Myocyte (in vitro differentiated cells): ENCODE measurements at places on chromosomes 12 and 14. TPM values are rescaled to one million over a fixed set of nuclear protein-coding genes. Genes with fewer than 3 reads are reported as not detected.

DNA sequence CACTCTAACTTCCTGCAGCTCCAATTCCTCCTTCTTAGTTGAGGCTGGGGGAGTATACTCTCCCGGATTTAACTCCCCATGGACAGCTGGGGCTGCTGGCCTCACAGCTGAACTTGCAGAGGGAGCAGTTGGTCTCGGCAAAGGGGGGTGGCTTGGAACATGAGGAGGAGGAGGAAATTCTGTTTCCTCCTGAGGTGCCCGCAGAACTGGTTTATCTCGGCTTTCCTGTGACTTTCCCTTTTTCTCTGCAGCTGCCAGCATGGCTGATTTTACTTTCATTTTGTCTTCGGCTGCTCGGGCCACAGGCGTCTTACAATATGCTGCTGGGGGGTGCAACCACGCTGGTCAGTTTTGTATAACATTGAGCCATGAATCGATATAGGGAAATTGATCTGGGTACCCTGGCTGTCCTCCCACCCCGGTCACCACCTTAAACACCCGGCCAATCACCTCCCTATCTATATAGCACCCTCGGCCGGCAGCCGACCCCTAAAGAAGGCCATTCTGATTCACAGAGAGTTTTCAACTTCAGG, 1317.6 kb downstream of the TMEM121 start:
- DNase-seq: peak; percentile 79

DNA sequence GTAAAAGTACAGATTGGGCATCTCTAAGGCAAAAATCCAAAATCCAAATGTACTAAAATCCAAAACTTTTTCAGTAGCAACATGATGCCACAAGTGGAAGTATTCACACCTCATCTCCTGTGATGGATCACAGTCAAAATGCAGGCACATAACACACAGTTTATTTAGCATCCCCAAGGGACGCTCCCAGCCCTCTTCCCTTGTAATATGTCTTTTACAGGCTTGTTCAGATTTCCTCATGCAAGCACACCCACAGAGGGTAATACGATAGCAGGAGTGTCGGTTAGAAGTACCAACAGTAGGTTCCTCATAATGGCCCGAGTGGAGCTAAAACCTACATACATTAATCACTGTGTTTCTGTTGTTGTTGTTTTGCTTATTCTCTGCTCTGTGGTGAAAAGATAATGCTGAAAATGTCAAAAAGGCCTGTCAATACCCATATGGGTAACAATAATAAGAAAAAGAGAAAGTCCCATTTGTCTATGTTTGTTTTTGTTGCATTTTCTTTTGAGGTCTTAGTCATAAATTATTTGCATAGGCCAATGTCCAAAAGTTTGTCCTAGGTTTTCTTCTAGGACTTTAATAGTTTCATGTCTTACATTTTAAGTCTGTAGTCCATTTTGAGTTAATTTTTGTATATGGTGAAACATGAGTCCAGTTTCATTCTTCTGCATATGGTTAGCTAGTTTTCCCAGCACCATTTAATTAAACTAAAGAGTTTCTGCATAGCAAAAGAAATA, 133.1 kb downstream of the LRIG3 start:
- DNase-seq: no peak

Gene RIPK3
- total RNA-seq: not detected in 2 replicates

- no peak for DNase-seq
Measured at GRCh38 chr12:93674386-93674785, 2.8 kb upstream of the CRADD start.

DNA sequence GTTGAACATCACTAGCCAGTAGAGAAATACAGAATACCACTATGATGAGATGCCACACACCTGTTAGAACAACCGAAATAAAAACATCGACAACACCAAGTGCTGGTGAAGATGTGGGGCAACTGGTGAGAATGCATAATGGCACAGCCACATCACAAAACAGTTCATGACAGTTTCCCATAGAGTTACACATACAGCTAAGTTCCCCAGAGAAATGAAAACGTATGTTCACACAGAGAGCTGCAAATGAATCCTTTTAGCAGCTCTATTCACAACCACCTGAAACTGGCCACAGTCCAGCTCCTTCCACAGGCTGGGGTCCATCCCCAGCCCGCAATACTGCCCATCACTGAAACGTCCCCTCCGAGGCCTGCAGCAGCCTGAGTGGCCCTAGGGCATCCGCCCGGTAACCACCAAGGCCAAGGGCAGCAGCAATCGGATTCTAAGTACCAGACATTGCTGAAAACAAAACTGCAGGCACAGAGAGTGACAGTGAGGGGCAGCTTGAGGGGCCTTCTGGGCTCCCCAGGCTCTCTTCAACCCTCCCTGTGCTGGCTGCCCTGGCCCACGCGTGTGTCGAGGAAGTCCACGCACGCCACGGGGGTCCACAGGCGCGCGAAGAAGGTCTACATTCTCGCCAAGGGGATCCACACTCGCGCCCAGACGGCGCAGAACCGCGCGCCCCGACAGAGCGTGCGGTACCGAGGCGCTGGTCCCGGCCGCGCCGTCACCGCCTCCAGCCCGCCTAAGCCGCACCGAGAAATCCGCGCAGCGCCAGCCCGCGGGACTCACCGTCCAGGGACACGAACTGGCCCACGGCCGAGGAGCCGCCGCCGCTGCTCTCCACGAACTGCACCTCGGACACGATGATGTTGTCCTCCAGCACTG, 903 bp downstream of the BRF1 start:
- no peak for DNase-seq

GRCh38 chr14:62270236-62270635, 508.0 kb downstream of the SNAPC1 start:
- DNase-seq: no peak

DNA sequence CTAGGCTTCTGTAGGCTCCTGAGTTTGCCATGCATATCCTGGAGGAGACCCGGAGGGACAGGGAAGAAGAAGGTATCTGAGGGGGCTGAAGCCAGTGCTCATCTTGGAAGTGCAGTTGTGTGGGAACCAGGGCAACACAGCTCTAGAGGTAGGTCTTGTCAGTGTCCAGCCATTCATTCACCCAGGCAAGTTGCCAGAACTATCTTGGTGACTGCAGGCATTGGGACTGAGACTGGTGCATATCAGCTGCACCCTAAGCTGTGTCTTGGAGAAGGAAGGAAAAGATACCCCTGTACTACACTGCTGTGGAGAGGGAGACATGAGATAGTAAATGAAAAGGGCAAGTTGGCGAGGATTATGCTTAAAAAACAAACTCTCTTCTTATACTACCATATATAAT, 4.9 kb upstream of the WIF1 start:
- no peak for DNase-seq

- DNase-seq: peak; percentile 65
Measured at GRCh38 chr12:108367436-108367835, 28.3 kb upstream of the CMKLR1 start.

GRCh38 chr14:102922490-102923200, at the start of gene AMN:
Gene AMN, plus strand, starts transcription at chr14:102922663. Its CDS starts 26 bp downstream, at chr14:102922689.
- no peak for DNase-seq

- DNase-seq: no peak
Measured at GRCh38 chr12:46379352-46379751, 6.8 kb upstream of the SLC38A2 start.

Gene SERPINA10
- total RNA-seq: not detected in 2 replicates
